ENCODE measurements at places on chromosomes 5 and 9.

GRCh38 chr5:125180231-125180829, 433.9 kb upstream of the ZNF608 start:
- no peak for DNase-seq

- no peak for DNase-seq
Measured at GRCh38 chr5:168706655-168707069, 127.5 kb upstream of the PANK3 start.

DNA sequence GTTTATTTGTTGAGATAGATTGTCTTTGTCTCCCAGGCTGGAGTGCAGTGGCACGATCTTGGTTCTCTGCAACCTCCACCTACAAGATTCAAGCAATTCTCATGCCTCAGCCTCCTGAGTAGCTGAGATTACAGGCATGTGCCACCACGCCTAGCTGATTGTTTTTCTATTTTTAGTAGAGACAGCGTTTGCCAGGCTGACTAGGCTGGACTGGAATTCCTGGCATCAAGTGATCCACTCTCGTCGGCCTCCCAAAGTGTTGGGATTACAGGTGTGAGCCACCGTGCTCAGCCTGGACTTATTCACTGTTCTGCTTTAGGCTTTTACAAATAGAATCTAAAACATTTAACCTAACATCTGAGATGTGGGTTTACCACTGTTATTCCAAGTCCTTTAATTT, 91.3 kb downstream of the COMMD10 start:
- DNase-seq: no peak

GRCh38 chr9:15274425-15274824, 32.6 kb downstream of the TTC39B start:
- no peak for DNase-seq

DNA sequence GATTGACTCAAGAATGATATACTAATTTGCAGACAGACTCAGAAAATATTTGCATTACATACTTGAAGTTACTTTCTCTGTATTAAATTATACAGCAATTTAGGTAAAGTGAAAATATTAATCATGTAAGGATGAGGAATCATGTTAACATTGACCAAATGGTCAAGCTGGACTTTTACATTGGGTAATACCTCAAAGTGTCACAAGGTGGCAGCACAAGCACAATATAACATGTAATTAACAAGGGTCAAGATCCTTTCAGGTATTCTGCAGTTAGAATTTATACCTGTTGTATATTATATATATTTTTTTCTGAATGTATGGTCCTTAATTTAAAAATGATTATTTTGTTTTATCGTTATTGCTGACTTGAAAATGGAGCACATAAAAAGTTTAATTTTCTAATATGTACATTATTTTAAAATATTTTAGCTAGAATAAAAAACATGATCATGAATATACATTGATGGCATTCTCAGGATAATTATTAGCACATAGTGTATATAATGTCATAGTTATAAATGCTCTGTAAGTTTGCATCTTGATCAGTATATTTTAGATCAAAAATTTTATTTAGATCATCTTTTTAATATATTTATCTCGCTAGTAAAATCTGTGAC, 8.6 kb downstream of the HAPLN1 start:
- no peak for DNase-seq

GRCh38 chr5:50666261-50667022, at the start of gene PARP8:
PARP8 (plus strand) TSS chr5:50666637; CDS start chr5:50667096, 459 bp downstream.
- peak; percentile 50 for DNase-seq

DNA sequence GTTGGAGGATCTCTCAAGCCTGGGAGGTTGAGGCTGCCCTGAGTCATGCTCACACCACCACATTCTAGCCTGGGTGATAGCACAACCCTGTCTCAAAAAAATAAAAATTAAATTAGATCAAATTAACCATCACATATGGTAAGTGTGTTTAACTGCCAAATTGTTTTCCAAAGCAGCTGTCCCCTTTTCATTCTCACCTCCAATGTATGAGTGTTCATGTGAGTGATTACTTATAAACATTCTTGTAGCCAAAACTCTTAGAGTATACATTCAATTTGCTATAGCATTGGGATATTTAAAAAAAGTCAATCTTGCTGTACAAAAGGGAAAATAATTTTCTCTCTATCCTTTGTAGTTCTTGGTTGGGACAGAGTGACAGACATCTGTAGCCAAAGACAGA, 53.4 kb upstream of the SNAPC3 start:
- no peak for DNase-seq

- DNase-seq: no peak
Measured at GRCh38 chr5:142484821-142485387, 160.1 kb upstream of the SPRY4 start.

DNA sequence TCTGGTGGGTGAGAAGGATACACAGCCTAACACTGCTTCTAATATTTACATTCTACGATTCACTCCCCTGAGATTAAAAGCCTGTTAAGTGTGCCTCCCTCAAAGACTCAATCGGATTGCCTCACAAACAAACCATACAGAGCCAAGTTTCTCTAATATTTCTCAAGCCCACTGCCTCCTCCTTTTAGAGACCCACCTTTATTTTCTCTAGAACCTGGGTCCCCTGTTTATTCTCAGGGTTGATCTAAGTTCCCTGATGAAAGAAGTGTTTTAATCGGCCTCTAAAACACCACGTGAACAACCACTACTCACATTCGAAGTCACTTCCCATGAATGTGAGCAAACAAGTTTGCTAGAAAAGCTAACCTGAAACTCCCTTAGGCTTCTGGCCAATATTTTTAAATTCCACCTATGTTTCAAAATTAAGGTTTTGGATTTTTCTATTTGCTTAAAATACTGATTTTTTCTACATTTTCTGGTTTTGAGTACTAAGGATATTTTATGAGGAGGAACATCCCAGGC, 76.5 kb downstream of the GLIS3 start:
- DNase-seq: no peak

- DNase-seq: no peak
Measured at GRCh38 chr5:143582176-143582575, 178.7 kb upstream of the NR3C1 start.

- no peak for DNase-seq
Measured at GRCh38 chr5:167639273-167639672, 652.2 kb upstream of the WWC1 start.

Measured in CD4-positive, alpha-beta memory T cell (primary cell).